ENCODE measurements at places on chromosomes 1 and 21. TPM values are rescaled to one million over a fixed set of nuclear protein-coding genes. Genes with fewer than 3 reads are reported as not detected.

RGS16 gene
- not detected for total RNA-seq

LORICRIN gene
- not detected for total RNA-seq

SPRR1B gene
- total RNA-seq, result not detected

PKLR gene
- total RNA-seq, result not detected

TXNIP gene
- total RNA-seq, result 59.2 TPM

CACHD1 gene
- 1.4 TPM for total RNA-seq

FCMR gene
- 11.0 TPM for total RNA-seq

SAMD13 gene
- 2.8 TPM for total RNA-seq

ALX3 gene
- total RNA-seq, result not detected

S100A9 gene
- total RNA-seq, result not detected

Data from melanocyte of skin (primary cell).